ENCODE measurements at places on chromosomes 3 and 15.

GRCh38 chr3:63022114-63022513, 146.9 kb upstream of the CADPS start:
- H3K27ac ChIP-seq = no peak overlapping the region
- no peaks in the 10 kb centered on the region for H3K36me3 ChIP-seq
- no peak overlapping the region for H3K4me3 ChIP-seq
- no peak for DNase-seq
- H3K27me3 ChIP-seq = no peaks in the 10 kb centered on the region

GRCh38 chr15:61393949-61394348, 164.8 kb upstream of the RORA start:
- H3K27ac ChIP-seq = no peak overlapping the region
- H3K27me3 ChIP-seq = no peaks in the 10 kb centered on the region
- H3K4me1 ChIP-seq = no peaks in the 10 kb centered on the region
- H3K4me3 ChIP-seq = no peak overlapping the region

DNA sequence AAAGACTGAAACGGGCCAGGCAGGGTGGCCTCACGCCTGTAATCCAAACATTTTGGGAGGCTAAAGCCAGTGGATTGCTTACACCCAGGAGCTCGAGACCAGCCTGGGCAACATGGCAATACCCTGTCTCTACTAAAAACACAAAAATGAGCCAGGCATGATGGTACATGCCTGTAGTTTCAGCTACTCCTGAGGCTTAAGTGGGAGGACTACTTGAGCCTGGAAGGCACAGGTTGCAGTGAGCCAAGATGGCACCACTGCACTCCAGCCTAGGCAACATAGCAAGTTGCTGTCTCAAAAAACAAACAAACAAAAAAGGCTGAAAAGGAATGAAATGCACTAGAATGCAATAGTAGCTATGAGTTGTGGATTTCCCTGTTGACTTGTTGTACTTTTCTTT, 94.7 kb downstream of the STAG1 start:
- H3K27me3 ChIP-seq = no peaks in the 10 kb centered on the region
- H3K36me3 ChIP-seq = no peaks in the 10 kb centered on the region
- H3K27ac ChIP-seq = no peak overlapping the region
- DNase-seq = no peak
- no peak overlapping the region for H3K4me3 ChIP-seq

GRCh38 chr15:29050870-29051269, 165.1 kb downstream of the APBA2 start:
- H3K4me1 ChIP-seq = no peaks in the 10 kb centered on the region
- no peaks in the 10 kb centered on the region for H3K27me3 ChIP-seq
- no peak for DNase-seq

DNA sequence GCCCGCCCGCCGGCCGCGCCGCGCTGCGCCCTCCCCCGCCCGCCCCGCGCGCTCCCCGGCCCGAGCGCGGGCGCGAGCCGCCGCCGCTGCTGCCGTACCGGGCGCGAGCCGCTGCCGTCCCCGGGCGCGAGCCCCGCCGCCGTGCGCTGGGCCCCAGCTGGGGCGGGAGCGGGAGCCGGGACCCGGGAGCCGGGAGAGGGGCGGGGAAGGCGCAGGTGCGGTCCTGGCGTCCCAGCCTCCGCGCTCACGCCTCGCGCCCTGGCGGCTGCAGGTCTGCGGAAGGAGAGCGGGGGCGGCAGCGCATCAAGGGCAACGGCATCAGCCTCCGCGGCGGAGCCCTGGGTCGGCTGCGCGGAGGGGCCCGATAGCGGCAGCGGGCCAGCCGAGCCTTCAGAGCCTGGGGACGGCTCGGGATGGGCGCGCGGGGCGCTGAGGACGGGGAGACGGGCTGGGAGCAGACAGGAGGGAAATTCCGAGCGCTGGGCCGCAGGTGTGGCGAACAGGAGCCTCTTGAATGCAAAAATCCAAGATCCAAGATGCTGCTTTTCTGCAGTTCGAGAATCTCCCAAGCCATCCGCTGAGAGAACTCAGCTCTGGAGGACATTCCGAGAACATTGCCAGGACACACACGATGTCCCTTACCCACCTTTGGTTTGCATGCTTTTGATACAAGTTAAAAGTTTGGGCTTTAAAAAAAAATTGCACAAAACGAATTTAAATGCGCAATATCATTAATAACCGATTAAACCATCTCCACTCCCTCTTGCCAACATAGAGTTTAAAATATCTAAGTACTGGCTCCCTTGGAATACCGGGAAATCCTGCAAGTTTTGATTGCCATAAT, 251.1 kb downstream of the TJP1 start:
- H3K27me3 ChIP-seq = peaks cover 50% of the 10 kb centered on the region
- no peak overlapping the region for H3K27ac ChIP-seq
- H3K4me3 ChIP-seq = no peak overlapping the region
- no peaks in the 10 kb centered on the region for H3K36me3 ChIP-seq
